Substantia nigra (tissue), 51 donors: ENCODE measurements at places on chromosomes 16 and 17.

GRCh38 chr17:33055171-33055611 is 63.5 kb downstream of the SPACA3 start:
- no peak for DNase-seq

DNA sequence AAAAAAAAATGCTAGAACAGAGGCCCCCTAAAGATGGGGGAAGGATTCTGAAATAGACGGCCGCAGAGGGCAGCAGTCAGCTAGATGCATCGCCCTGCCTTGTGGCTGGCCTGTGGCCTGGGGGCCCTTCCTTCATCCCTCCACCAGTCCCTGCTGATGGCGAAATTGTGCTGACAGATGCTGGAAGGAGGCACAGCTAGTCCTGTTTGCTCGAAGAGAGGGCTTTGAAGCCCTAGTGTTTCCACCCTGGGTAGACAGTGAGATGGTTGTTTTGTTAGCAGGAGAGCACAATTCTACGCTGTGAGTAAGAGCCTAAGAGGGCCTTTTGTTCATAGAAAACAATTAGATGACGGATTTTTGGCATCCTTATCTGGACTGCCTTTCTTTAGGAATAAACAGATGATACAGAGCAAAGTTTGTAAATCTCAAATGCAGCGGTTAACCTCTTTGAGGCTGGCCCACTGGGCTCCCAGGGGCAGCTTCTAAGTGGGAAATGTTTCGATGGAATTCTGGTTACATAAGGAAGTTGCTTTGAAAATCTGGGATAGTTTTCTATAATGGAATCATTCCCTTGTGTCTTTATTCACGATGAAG is 23.0 kb downstream of the VPS35L start:
- DNase-seq = peak; percentile 55

DNA sequence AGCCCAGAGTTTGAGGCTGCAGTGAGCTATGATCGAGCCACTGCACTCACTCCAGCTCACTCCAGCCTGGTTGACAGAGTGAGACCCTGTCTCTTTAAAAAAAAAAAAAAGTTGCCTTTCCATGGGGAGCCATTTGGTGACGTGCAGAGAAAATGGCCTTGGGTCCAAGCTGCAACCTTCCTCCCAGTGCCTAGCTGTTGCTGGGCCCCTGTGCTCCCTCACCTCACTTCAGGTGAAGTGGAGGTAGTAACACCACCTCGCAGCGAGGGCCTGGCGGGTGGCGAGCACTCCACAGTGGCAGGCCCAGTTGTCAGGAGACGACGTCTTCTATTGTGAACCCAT is 17.4 kb downstream of the SYT17 start:
- no peak for DNase-seq

DNA sequence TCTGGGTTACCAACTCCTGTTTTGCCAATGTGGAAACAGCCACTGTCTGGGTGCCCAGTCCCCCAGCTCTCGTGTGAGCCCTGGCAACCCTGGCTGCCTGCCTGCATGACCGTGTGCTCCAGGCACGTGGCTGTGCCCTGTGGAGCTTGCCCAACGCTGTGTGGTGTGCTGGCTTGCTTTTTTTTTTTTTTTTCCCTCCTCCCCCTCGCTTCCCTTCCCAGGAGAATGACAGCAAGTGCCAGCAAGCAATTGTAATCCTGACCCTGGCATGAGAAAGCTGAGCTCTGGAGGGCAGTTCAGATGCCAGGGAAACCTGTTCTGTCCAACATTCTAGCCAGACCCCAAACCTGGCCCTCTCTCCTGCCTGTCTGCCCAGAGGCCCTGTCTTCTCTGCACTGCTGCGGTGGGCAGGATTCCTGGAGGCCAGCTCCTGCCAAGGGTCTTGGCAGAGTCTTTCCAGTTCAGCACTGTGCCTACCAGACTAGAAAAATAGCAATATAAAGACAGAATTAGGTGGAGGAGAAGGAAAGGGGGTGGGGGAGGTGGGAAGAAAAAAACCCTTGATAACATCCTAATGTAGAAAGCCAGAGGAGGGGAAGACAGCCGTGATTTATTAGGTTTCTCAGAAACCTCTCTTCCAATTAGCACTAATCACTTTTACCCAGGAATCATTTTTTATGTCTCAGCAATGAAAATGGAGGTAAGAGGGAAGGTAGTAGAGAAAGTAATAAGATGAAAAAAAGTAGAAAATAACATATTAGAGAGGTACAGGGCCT is 9.0 kb downstream of the HLF start:
- DNase-seq = peak; percentile 90

- no peak for DNase-seq
Observed at GRCh38 chr17:258906-259305, 77.5 kb upstream of the DOC2B start.
